ENCODE measurements at places on chromosomes 16 and 17.
A peak's percentile ranks its signal among the peaks of the same experiment; 100 is the strongest.

DNA sequence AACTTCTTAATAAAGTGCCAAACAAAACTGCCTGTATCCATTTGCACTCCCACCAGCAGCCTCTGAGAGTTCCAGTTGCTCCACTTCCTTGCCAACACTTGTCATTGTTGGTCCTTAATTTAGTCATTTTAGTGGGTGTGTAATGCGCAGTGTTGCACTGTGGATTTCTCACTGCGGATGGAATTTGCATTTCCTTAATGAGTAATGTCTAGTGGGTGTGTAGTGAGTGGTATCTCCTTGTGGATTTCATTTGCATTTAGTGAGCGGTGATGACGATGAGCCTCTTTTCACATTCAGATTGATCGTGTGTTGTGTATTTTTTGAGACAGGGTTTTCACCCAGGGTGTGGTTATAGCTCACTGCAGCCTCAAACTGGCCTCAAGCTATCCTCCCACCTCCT lies 4.1 kb upstream of the MSLN start:
- DNase-seq = no peak

- no peak for DNase-seq
Observed at GRCh38 chr17:14717859-14718258, 417.0 kb downstream of the HS3ST3B1 start.

DNA sequence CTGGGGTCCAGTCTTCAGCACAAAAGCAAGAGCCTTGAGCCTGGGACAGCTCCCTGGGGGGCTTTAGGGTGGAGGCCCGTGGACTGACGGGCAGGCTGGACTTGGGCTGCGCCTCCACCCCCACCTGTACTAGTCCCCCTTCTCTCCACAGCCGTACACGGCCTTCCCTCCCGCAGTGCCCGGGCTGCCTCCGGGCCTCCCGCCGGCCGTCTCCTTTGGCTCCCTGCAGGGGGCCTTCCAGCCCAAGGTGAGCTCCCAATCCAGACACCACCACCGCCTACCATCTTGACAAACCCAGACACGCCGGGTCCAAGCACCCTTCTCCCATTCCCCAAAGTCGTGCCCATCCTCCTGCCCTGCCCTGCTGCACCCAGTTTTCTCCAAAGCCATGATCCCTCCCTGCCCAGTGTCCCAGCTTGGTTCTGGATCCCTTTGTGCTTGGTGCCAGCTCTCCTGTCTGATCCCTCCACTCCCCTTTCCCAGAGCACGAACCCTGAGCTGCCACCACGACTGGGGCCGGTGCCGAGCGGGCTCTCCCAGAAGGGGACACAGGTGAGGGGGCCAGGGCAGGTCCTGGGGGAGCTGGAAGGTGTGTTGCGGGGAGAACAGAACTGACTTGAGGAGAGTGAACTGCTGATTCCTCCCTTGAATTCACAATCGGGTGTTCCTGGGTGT lies 7.1 kb downstream of the FBRS start:
- no peak for DNase-seq

- no peak for DNase-seq
Observed at GRCh38 chr16:68715471-68715870, 21.6 kb upstream of the CDH1 start.

GRCh38 chr17:81456798-81457197 lies 55.8 kb downstream of the ACTG1 start:
- no peak for DNase-seq

- DNase-seq = no peak
Observed at GRCh38 chr17:76544546-76545365, 4.9 kb downstream of the PRCD start.

GRCh38 chr16:22388101-22388644 lies 13.8 kb upstream of the CDR2 start:
- DNase-seq = no peak

DNA sequence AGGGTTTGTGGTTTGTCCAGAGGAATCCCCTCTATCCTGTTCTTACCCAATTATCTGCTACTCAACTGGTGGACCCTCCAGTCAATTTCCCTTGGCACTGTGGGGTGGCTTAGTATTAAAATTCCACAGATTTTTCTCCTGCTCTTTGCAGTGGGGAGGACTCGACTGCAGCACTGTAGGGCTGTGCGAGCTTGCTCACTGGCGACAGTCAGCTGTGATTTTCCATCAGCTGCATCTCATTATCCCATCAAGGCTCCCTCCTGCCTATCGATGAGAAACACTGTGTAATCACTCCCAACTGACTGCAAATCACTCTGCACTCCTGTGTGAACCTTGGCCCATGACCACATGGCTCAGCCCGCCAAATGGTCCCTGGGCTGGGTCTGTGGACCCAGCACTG lies 90.5 kb upstream of the MAF start:
- DNase-seq = peak; percentile 19

DNA sequence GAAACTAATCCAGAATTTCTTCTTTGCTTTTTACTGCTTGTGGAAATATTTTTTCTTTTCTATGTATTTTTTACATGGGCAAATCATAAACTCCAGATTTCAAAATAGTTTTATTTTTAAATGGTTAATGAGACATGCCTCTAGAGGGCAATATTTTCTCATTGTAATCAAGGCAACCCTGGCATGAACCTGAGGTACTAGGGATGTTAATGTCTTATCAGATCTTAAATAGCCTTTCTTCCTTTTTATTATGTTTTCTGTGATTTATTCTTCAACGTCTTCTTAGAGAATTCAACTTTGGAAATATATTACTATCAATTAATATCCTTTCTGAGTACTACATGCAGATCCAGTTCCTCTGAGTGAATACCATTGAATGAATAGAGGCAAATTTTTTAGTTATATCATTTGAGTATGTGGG lies 324.7 kb downstream of the BCAS3 start:
- peak; percentile 51 for DNase-seq

DNA sequence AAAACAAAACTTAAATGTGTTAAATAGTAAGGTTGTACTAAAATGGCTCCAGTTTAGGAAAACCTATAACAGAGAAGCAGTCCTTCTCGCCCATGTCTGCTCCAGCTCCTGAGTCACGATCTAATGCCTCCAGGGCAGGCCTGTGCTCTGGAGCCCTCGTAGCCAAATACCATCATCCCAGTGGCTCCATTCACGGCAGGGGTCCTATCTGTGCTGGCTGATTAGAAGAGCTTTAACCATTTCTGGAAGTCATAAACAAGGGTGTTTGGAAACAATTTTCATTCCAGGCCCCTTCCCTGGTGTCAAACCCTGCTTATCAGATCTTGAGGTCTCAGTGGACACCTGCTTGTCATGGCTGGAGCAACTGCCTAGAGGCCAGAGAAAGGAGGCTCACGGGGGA lies 336.9 kb downstream of the SOX9 start:
- DNase-seq = no peak

GRCh38 chr16:24540602-24541210 lies 1.3 kb downstream of the RBBP6 start:
- DNase-seq = peak; percentile 36

- no peak for DNase-seq
Observed at GRCh38 chr17:82838386-82839063, 1.3 kb downstream of the ZNF750 start.

DNA sequence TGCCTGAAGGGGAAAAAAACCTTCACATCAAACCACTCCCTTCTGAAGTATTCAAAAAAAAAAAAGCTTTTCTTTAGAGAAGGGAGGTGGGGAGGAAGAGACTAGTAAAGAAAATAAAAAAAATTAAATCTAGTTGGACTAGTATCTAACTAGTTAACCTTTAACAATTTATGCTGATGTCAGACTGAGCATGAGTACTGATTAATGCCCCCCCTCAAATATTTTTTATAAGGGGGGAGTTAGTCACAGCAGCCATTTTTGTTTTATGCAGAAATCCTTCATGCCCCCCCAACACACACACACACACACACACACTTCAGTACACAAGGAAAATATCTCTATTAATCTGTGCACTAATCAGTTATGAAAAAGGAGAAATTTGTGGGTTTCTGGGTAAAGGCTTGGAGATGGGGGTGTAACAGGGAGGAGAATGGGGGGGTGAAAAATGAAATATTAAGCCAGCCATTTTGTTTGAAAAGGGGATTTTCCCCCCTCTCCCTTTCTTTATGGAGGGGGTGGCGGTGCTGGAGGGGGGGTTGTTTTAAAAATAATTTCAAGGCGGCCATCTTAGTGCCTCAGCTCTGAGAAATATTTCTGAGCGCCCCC lies 4.7 kb upstream of the CHD3 start:
- no peak for DNase-seq

All from neural progenitor cell (in vitro differentiated cells).